Kidney glomerular epithelial cell (primary cell): ENCODE measurements at places on chromosomes 11 and 22.

DNA sequence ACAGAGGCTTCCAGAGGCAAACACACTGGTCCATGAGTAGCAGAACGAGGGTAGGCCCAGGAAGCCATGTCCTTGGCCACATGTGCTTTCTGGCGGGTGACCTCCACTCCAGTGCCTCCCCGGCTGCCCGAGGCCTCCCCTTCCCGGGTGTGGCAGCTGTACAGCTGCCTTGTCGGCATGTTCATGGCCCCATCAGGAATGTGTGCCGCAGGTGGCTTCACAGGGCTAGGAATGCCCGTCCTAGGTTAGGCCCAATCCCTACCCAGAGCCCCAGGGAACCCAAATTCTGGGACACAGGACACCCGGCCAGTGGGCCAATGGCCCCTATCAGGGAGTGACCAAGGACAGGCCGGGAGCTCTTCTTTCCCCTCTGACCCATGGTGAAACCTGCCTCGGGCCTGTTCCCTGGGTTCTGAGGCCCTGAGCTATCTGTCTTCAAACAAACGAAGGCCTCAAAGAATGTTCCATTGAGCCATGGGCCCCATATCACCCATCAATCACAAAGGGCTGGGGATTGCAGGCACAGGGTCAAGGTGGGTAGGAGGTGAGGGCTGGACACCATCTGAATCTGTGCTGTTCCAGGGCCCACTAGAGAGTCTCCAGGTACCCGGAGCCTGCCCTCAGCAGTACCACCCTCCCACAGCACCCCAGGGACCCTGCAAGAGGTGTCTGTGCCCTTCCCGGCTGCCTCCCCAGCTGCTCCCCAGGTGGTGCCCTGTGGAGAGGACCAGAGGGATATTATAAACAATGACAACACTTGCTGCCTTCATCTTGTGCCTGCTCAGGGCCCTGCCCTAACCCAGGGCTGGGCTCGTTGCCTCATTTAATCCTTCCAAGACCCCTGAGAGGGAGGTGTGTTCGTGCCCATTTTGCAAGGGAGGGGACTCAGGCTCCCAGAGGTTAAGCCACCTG lies 4.0 kb upstream of the CDKN1C start:
- DNase-seq = no peak

DNA sequence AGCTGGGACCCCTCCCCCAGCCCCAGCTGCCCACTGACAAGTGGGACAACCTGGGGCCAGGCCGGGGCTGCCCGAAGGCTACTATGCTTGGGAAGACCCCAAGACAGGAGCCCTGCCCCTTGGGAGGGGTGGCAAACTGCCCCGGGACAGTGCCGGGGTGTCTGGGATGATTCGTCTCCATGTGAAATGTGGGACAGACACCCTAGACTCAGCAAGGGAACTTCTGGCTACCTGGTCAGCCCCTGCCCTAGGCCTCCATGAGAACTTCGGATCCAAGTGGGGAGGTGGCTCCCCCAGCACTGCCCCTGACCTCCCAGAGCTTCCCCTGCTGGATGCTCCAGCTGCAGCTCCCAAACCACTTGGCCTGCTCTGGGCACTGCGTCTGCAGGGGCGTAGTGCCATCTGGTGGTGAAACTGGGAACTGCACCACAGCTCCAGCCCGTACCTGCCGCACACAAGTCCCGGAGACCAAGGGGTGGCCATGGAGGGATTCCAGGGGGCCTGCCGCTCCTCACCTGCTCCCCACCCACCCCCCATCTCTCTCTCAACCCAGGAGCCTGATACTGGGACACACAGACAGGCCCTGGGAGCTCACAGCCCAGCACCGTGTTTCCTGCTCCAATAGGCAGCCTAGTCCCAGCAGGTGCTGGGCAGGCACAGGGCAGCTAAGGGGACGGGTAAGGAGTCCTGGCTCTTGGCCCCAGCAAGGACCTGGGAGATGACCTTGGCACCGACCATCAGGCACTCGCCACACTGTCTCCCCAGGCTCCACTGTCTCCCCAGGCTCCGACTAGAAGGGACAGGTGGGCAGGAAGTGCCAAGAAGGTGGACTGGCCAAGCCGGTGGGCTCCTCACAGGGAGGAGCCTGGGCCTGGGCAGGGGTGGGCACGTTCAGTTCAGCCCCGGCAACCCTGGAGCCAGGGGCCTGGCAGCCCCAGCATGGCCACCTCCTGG lies 194.1 kb downstream of the IGLL1 start:
- DNase-seq = peak; percentile 29

- no peak for DNase-seq
Measured at GRCh38 chr11:94342250-94342649, 37.9 kb downstream of the IZUMO1R start.

GRCh38 chr11:71575723-71576424 lies 6.8 kb downstream of the KRTAP5-11 start:
- DNase-seq = no peak

DNA sequence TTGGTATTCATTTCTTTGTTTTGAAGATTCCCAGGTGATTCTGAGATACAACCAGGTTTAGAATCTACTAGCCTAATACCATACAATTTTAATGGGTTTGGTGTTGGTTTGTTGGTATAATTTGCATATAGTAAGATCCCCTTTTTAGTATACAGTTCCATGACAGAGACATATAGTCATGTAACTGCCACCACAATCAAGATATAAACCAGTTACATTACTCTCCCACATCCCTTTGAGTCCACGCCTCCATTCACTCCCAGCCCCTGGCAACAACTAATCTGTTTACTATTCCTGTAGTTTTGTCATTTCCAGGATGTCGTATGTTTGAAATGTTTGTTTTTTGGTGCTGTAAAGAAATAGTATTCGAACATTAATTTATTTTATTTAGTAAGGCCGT lies 4.3 kb downstream of the ASRGL1 start:
- DNase-seq = no peak

DNA sequence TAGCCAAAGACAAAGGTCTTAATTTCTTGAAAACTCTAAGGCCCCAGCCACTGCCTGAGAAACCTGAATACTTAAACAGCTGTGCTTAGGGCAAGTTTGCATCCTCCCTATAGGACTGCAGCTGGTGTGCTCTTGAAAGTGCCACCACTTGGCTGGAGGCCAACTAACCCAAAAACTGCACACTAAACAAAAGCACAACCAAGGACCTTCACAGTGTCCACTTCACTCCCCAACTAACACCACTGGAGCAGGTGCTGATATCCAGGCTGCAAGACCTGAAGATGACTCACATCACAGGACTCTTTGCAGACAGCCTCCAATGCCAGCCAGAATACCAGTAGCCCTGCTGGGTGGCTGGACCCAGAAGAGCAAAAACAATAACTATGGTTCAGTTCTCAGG lies 357.7 kb upstream of the ARHGAP42 start:
- no peak for DNase-seq

GRCh38 chr11:94171693-94172440 lies 43.2 kb downstream of the PANX1 start:
- DNase-seq = no peak

DNA sequence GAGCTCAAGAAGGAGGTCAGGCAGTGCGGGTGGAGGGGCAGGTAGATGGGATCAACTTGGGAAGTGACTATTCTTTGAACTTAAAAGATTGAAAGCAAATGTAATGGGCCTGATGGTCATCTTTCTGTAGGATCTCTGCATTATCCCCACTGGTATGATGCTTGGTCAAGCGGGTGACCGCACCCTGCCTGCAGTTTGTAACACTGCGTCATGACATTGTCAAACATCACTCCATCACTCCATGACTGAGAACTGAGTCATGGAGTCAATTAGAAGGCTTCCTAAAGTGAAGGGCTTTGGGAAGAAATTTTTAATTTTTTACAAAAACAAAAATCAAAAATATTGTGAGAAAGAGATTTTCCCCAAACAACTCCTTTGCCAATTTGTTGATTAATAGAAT lies 62.4 kb upstream of the BMAL1 start:
- DNase-seq = peak; percentile 44

DNA sequence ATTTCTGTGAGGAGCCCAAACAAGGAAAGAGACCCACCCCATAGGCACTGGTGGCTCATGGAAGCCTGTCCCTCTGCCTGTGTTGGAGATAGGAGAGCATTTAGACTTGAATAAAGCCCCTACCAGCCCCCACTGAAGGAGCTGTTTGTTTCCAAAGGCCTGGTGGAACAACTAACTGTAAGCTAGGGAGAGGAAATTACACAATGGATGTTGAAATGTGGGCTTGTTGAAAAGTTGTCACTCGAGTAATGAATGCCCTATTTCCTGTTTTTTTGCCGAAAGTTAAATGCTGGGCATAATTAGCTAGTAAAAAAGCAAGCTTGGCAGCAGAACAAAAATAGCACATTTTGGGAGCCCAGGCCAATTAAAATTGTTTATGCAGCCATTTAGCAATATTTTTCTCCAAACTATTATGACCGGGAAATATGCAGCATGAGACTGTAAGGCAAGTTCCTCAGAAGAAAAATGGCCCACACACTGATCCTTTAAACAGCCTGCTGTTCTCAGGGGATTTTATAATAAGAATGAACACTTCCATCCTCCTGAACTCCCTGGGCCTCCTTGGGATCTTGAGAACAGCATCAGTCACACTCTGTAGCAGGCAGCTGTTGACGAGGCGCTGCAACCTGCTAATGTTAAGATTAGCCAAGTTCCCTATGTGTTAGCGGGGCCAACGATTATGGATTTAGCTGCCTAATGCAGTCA lies 38.6 kb upstream of the LMO2 start:
- no peak for DNase-seq

DNA sequence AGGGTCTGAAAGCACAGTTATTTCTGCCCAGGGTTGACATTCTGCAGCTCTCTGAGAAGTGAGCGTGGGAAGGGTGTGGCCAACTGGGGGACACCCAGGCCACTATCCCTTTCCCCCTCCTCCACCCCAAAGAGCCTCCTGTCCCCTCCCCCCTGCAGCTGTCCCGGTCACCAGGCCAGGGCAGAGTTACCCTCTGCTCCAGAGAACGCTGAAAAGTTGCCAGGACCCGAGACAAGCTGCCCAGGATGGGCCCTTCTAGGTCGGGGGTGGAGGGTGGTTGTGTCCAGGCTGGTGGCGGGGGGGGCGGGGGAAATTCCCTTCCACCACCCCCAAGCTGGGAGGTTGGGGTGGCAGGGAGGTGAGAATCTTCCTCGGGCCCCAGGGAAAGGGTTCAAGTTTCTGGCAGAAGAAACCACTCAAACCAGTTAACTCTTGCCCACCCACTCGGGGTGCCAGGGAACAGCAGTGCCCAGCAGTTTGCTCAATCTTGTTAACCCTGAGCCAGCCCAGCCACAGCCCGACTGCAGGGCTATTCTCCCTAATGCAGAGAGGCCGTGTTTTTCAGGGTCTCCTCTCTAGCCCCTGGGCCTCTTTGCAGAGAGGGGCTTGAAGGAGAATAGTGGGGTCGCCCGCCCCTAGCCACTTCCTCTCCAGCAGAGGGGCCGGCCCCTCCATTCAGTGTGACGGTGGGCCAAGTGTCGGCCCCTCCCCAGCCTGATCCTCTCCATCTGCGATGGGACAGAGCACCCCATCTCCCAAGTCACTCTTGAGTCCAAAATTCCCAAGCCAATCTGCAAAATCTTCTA lies 697 bp downstream of the LGALS1 start:
- DNase-seq = no peak

GRCh38 chr22:46379066-46379930 lies 43.8 kb downstream of the TRMU start:
- peak; percentile 84 for DNase-seq

- DNase-seq = peak; percentile 7
Measured at GRCh38 chr11:29534836-29535235, 482.0 kb downstream of the KCNA4 start.

DNA sequence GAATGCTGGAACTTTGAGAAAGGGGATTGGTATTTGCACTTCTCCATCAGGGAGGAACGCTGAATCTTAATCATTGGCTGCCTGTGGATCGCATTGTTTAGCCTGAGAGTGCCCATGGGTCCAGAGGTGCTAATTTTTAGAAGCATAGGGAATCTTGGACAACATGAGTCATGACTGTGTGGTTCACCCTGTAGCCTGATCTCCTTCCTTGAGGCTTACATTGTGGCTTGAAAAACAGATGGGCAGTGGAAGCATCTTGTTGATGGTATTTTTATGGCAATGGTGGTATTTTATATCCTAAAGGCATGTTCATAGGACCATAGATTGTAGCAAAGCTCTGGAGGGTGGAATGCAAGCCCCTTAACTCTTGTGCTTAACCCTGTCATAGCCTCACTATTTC lies 99.2 kb upstream of the DBX1 start:
- no peak for DNase-seq

DNA sequence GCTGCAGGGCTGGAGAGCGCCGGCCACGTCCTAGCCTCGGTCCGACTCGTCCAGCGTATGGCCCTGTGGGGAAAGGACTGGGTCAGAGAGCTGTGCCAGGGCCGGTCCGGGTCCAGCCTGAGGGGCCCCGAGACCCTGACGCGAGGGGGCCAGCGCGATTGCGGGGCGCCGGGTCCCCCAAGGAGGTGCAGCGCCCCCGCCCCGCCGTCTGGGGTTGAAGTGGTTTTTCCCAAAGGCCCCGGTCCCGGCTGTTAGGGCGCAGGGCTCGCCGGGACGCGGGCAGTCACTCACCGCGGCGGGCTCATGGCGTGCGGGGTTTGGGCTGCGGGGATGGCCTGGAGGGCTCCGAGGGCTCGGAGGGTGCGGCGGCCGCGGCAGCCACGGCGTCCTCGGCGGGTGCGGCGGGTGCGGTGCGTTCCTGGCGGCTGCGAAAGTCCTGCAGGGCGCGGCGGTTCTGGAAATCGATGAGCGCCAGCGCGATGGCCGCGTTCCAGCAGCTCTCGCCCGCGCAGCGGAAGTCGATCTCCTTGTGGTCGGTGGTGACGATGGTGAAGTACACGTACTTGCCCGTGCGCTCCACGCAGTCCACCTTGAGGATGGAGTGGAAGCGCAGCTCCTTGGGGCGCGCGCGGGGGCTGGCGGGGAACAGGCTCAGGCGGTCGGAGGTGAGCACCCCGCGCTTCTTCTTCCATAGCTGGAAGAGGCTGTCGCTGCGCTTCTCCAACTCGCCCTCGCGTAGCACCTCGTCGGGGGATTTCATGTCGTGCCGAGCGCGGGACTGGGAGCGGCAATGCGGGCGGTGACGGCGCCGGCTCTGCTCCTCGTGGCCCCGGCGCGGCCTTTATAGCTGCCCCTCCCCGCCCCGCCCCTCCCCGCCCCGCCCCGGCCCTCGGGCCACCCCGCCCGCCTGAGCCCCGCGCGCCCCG lies at the start of gene PHLDA2:
Gene PHLDA2, minus strand, starts transcription at position 816 of the 926 bp plus-strand sequence. Its CDS starts 56 bp downstream, at position 760.
- DNase-seq = peak; percentile 19

DNA sequence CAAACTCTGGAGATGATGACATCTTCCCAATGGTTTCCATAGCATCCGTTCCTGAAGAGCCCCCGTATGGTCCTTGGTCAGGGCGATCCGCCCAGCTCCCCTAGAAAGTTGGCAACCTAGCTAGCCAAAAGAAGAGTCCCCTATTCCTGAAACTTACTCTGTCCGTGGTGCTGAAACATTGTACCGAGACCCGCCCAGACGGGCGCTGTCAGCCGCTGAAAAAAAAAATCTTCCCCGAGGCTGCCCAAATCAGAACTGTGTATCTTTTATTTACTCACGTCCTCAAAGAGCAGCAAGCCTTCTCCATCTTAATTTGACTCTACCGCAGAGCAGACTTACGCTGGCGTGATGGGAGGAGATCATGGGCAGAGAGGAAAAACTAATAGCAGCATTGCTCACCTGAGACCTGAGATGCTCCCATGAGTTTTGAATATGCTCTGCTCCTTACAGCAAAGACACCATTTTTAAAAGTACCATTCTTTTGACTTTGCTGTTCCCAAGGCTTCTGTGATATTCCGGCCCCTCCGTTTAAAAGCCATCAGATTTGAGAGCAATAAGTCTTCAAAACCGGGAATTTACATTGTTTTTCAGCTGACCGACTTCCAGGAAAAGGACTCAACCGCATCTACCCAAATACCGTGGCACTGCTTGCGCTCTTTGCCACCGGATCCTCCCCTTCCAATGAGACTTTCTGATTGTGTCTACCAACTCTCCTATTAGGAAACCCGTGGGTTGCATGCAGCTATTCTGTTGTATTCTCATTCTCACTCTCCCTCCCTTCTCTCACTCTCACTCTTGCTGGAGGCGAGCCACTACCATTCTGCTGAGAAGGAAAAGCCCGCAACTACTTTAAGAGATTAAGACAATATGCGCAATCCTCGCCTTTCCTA lies at the start of gene SLC17A6:
Gene SLC17A6, plus strand, starts transcription at position 786 of the 890 bp plus-strand sequence. CDS start 153 bp downstream, outside the sequence.
- DNase-seq = peak; percentile 19
